NCI-H2029 (cell line): ENCODE measurements at places on chromosomes 12 and 14.

- DNase-seq = no peak
These were observed 99.0 kb upstream of the EVL start for GRCh38 chr14:99966037-99966835.

- no peak for DNase-seq
These were observed 1.6 kb downstream of the ZFP36L1 start for GRCh38 chr14:68791078-68791901.

DNA sequence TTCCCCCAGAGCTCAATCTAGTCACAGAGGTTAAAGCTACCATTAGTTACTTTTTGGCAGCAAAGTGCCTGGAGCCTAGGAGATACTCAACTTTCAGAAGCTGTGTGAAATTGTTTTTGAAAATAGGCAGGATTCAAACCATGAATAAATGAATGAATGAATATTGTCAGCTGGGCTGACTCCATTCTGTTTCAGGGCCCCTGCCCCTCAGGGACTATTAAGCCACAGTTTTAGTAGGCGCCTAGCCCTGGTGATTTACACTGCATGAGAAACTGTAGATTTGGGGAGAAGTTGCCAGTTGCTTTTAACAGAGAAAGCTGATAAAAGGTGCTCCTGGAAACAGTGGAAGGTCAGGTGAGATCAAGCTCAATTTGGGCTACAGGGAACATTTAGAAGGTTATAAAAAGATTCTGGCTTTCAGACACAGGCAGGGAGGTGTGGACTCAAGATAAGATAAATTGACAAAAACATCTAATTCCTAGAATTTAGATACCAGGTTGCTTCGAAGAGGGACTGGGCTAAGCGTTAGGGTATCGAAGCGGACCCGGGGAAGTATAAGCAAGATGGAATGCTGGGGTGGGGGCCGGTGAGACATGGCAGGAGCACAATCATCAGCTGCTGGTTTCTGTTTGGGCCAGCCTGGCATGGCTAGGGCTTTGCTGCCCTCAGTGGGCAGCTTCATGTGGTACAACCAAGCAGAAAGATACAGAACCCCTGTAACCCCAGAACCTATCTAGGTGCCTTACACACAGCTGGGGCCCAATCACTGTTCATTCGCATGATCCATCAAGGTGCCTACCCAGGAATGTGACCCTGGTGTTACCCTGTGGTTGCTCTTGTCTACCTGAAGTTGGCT is 14.9 kb upstream of the CELA1 start:
- DNase-seq = no peak

DNA sequence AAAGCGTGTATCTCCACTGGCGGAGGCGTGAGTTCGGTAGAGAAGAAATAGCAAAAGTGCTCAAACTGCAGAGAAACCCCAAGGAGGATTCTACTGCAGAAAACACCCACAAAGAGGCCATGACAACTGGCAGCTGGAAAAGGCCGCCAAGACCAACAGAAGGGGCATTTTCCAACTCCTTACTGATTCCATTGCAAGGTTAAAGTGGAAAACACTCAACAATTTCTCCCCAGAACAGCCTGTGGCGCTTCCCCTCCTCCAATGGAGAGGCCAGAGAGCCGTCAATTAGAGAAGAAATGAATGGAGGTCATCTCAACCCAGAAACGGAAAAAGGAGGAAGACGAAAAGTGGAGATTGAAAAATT is 618 bp upstream of the ANKRD52 start:
- no peak for DNase-seq
